ENCODE measurements at places on chromosomes 2 and 18. TPM values are rescaled to one million over a fixed set of nuclear protein-coding genes. Genes with fewer than 3 reads are reported as not detected.

Gene RHBDD1
- 29.5 TPM for total RNA-seq

Gene TUBA3D
- not detected for total RNA-seq

Gene EML6
- total RNA-seq, result 1.3 TPM

Gene USP40
- 14.1 TPM for total RNA-seq

- DNase-seq, result no peak
Measured at GRCh38 chr2:38156436-38156835, 80.5 kb upstream of the CYP1B1 start.
